ENCODE measurements at places on chromosomes 1 and 21.

DNA sequence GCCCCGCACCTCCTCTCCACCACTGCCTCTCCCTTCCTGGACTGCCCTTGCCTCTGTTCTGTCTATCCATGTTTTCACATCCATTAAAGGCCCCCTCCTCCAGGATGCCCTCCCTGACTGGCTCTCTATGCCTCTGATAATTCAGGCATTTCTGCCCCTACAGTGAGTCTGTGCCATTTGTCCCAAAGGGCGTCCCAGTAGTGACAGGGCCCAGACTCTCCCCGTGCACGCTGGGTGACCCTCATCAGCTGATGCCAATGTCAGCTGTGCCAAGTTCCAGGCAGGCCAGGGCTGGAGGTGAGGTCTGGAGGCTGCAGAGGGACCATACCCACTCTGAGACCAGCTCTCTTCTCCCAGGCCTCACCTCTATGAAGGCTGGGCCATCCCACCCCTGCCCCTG lies 3.2 kb upstream of the PLEKHG5 start:
- no peak for DNase-seq

DNA sequence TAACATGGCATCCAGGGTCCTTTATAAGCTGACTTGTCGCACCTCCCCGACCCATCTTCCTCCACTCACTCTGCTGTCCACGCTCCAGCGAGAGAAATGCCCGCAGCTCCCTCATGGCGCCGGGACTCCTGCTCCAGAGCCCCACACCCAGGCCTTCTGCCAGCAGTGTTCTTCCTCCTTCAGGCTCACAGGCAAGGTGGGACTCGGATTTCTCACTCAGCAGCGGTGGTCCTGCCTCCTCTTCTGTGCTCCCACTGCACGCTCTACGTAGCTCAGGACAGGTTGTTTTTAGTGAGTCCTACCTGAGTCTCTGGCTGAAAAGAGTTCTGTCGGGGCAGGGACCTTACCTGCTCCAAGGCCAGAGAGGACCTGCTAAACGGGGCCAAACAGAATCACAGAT lies 11.2 kb downstream of the THEMIS2 start:
- DNase-seq, result no peak

DNA sequence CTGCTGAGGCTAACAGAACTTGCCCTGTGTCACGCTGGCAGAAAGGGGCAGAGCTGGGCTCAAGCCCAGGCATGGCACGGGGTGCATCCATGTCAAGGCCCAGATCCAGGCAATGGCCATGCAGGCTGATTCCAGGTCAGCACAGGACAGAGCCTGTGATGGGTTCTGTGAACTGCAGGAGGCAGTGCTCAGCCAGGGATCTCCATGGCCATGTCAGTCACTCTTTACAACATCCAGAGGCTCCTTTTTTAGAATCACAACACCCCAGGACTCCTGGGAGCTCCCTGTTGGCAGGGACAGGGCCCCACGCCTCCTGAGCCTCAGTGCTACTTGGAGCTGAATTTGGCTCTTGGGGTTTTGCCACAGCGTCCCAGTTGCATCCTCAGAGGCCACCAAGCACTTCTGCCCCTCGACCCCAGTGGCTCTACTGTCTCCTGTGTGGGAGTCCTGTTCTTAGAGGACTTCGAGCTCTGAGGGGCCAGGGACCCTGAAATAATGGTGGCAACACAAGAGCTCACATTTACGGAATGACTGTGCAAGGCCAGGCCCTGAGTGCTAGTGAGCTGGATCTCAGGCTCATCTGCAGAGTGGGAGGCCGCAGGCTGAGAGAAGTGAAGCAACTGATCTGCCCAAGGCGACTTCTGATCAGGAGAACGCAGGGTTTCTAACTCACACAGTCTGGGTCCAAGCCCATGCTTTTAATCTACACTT lies 211.5 kb downstream of the TRABD2B start:
- no peak for DNase-seq

DNA sequence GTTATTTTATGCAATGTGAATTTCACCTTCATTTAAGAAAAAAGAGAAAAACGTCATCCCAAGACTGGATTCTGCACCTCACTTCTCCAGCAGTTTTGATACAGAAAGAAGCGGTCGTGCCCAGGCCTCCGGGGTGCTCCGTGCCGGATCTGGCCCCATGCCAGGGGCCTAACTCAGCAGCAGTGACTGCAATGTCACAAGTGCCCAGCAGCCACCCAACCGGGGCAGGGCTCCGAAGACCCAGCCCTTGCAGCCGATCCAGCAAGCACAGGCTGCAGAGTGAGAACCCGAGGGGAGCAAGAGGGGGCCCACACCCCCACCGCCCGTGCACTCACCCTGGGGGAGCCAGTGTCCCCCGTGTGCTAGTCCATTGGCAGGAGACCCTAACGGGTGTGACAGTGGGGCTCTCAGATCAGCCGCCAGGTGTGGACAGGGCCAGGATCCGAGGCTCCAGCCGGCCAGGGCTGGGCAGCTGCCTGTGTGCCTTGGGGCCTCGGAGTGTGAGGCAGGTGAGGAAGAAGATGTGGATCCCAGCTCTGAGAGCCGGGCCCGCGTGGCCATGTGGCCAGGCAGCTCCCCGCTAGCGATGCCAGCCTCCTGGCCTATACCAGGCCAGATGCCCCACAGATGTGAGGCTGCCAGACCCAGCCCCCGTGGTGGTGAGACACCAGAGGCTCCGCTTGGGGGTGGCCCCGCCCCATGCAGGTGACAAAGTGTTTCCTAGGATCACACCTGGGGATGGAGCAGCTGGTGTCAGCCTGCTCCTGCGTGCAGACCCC lies 60.6 kb downstream of the MEGF6 start:
- DNase-seq, result no peak

GRCh38 chr1:240720976-240721375 lies 109.0 kb upstream of the GREM2 start:
- no peak for DNase-seq

Measured in HTR-8/SVneo (cell line).